ENCODE measurements at places on chromosomes 1 and 21.

DNA sequence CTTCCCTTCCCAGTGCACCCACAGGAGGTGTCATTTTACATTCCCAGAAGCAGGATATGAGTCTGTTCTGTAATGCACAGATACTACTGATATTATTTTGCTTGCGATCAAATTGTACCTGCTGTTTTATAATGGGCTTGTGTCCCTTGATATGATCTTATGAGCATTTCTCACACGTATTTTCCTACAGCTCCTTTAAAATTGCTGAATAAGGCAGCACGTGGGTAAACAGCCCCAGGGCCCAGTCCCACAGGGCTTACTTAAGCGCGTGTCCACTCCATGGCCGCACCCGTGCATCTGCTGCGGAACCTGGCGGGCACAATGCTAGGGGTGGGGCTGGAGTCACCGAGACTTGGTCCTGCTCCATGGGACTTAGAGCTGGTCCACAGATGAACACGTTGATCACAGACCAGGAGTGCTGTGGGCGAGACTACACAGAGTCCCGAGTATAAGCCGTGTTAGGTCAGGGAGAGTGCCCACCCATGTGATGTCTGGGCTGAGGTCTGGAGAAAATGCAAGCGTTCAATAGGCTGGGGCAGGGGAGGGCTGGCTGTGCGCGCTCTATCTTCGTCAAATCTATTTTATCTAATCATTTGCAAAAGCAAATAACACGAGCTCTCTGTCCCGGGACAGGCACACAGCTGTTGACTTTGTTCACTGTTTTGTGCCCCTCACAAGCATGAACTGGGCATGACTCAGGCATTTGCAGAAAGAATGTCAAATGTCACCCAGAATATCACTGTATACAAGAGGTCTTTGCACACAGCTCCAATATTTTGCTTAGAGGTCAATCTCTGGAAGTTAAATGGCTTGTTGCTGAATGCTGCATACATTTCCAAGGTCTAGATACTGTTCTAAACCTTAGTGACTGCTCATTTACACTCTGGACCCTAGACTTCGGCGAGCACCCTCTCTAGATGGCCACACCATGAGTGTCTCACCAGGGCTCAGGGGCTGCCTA is 119.3 kb downstream of the CRYAA start:
- DNase-seq: no peak

DNA sequence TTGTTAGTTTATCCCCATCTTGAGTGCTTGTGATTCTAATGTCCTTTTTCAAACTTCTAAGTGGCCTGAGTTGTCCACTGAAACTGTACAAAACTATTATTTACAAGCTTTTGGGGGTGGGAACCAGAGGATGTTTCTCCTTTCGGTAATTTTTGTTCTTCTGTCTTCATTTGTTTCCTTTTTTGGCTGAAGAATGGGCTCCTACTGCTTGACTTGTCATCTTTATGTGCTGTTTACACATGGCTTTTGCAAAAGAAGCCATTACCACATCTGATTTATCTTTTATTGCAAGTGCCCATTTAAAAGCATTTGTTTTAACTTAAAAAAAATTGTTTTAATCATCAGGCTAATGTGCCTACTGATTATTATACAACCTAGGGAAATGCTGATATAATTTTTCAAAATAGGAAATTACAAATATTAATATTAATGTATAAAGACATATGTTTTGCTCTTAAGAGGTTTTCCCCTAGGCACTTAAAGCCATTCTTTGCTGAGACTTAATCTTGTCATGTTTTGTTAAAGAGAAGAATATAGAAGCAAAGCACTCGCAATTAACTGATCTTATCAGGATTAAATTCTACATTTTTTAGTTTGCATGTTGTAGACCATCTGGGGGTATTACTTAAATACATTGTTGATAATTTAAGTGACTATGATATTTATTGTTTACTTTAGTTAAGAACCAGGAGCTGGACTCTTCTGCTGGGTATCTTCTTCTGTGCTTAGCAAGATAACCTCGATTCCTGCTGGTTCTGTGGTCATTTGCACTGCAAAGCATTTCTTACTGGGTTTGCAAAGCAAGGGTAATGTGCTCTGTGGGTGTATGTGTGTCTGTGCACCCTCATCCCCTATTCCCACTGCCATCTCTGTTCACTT is 40.1 kb downstream of the TMEM200B start:
- DNase-seq: peak; percentile 26

GRCh38 chr1:192669174-192669573 is 33.2 kb downstream of the RGS13 start:
- DNase-seq: no peak

DNA sequence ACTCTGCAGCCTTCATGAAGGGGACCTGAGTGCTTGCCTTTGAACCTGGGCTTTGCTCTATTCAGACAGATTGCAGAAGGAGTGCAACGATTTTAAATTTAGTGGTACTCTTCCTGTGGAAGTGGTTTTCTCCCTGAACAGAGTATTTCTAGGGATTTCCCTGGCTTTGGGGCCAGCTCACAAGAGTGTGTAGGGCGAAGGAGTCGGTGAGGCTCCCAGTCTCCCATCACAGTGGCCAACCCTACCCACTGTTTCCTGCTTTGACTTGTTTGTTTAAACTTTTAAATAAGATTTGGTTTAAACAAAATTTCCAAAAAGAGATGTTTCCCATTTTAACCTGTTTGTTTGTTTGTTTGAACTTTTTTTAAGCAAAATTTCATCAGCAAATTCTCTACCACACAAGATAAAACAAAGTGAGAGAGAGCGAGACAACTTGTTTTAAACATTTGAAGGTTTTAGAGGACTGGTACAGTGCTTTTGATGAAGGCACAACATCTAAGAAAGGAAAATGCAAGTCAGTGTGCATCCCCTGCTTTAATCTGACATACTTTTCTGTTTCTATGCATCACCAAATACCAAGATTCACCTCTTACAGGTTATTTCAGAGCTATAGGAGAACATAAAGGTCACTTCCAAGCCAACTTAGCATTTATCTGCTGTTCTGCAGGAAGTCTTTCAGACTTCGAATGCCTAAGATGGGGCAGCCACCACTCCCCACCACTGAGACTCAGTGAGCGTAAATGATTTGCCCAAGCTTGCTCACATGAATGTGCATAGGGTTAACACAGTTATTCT is 6.6 kb downstream of the SELP start:
- no peak for DNase-seq

DNA sequence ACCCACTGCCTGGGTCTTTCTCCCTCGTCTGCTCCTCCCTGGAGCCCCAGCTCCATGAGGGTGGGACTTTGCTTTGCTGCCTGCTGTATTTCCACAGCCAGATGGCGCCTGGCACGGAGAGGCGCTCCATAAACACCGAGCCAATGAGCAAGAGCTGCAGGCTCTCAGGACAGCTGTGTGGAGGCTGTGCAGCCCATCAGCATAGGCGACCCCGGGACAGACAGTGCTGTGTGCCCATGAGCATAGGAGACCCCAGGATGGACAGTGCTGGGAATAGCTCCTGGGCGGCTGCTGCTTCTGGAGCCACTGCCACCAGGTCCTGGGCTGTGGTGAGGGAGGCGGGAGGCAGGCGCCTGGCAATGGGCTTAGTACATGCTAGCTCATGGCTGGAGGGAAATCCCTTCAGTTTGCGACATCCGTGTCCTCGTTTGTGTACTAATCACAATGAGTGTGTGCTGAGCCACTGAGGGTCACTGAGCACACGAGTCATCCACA is 29.2 kb downstream of the CEP104 start:
- DNase-seq: no peak

DNA sequence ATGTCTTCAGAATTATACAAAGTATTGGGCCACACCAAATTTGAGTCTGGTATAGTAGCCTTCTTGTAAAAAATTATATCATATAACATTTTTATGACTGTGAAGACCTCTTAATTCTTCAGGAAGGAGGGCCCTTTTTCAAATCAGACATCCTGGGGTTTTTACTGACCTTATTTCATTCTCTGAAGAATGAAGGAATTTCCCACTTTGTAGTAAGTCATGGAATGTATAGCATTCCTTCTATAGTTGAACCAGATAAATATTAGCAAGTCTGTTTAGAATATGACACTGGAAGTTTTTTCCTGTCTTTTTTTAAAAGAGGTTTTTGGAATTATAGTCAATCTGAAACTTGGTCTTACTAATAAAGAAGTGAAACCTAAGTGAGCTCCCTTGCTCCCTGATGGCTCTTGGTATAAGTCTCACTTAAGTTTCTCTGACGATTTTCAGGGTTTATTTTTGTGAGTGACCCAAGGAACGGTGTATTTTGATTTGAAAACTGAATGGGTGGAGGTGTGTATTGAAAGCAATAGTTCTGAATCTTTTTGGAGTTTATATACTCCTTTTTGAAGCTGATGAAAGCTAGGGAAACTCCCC is 23.7 kb downstream of the SNX27 start:
- no peak for DNase-seq

DNA sequence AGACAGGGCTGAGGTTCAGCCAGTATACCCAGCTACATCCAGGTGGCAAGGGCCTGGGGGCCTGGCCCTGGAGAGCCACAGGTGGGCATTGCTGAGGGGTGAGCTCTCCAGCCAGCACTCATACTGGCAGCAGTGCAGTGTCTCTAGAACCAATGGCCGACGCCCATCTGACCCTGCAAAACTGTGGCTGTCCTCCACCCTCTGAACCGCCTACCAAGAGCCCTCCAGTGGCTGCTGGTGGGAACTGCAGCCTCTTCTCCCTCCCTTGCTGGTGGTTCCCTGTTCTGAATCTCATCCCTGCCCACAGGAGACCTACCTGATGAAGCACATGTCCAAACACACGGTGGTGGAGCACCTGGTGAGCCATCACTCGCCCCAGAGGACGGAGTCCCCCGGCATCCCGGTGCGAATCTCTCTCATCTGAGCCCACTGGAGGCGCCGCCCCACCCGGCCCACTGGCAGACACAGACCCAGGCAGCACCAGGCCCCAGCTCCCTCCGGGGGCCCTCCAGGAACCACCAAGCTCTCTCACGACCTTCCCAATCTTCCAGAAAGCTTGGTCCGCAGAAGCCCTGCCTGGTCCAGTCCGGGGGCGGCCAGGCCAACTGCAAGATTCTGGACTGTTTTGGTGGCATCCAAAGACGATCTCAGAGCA is 22.1 kb downstream of the A3GALT2 start:
- peak; percentile 30 for DNase-seq

DNA sequence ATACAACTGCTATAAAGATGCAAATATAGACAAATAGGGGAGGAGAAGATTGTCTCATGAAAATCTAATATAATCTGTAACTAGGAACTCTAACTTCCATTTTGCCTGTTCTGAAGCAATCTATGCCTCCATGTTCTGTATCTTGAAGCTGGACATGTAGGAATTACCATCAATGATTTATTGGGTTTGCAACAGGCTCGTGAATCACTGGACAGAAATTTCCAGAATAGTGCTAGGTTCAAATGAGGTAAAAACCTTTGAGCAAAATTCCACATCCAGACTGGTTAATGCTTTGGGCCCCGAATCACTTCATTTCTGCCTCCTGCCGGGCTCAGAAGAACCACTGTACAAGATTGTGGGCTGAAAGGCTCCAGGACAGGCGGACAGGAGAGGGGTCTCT is 110.7 kb upstream of the CTTNBP2NL start:
- DNase-seq: no peak

GRCh38 chr1:165060285-165060793 is 296.2 kb downstream of the LMX1A start:
- DNase-seq: no peak

DNA sequence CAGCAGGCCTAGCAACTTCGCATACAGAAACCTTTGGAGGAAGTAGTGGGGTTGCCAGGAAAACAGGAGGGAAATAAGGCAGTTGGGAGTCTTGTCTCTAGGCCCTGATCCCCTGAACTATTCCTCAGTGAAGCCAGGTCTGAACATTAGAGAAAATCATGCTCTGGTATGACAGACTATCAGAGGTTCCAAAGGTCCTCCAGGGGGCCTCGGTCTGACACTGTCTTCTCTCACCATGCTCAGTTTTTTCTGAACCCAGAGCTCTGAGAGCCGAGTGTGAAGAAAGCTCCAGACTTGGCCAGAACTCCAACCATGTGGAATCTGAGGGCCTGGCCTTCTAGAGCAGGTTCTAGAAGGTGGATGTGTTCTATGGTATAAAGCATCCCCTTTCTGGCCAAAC is 4.0 kb downstream of the TOMM40L start:
- no peak for DNase-seq

- no peak for DNase-seq
Observed at GRCh38 chr1:7932524-7933138, 8.0 kb downstream of the TNFRSF9 start.

DNA sequence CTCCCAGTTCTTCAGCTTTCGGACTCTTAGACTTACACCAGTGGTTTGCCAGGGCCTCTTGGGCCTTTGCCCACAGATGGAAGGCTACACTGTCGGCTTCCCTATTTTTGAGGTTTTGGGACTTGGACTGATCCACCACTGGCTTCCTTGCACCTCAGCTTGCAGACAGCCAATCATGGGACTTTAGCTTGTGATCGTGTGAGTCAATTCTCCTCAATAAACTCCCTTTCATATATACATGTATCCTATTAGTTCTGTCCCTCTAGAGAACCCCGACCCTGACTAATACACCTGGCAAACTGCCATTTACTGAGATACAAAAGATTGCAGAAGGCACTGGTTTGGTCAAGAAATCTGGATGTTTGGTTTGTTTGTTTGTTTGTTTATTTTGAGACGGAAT is 6.4 kb upstream of the RAB4A start:
- DNase-seq: no peak

DNA sequence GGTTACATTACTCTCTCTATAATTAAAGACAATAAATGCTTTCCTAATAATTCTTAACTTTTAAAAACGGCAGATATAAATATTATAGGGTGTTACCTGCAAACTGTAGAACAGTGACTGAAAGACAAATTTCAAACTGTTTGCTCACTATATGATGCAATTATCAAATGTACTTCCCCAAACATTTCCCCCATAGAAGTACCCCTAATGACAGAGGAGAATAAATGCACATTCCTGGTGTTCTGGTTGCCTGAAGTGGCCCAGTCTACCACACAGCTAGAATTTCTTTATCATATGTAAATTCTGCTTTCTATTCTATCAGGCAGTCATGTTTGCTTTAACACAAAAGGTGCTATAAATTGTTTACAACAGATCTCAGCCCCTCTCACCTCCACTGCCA is 70.4 kb downstream of the VAV3 start:
- no peak for DNase-seq

DNA sequence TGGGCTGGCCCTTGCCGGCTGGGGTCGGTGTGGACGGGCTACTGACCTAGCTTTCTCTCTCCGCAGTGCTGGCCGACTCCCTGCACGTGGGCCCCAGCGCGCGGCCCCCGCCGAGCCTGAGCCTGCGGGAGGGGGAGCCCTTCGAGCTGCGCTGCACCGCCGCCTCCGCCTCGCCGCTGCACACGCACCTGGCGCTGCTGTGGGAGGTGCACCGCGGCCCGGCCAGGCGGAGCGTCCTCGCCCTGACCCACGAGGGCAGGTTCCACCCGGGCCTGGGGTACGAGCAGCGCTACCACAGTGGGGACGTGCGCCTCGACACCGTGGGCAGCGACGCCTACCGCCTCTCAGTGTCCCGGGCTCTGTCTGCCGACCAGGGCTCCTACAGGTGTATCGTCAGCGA is 34.9 kb downstream of the PTGFRN start:
- DNase-seq: no peak
